ENCODE measurements at places on chromosomes 5 and 9.

DNA sequence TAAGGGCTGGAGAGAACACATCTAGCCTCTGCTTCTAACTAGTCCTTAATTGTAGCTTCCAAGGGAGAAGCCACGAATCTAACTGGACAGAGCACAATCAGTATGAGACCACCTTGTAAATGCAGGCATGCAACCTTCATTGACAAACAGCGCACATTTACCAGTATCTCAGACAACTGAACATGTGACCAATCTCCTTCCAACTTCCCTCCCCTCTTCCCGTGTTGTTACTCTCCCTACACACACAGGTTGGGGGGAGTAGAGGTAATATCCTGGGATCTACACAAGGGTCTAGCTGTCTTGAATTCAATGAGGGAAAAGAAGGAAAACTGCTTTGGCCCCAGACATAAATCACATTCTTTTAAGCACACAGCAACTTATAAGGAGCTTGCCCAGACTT is 77.6 kb downstream of the LIFR start:
- DNase-seq: no peak

GRCh38 chr5:77211691-77212047 is 1.2 kb downstream of the PDE8B start:
- no peak for DNase-seq

- DNase-seq: no peak
Observed at GRCh38 chr9:126113176-126113575, 213.5 kb upstream of the MVB12B start.

DNA sequence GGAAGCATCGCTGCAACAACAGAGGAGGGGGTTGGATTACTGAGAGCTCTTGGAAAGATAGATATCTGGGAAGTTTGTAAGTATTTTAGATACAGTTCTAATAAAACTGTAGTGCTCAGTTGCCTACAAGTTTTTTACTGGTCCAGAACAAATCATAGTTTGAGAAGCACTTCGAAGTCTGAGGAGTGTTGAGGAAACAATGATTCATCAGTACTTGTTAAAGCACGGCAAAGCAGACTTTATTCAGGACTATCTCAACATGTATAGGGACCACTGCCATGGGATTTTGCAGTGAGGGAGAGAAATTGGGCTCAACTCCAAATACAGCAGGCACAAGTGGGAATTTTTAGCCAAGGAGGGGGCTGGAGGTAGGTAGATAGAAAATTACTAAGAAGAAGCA is 25.3 kb upstream of the RECK start:
- no peak for DNase-seq

DNA sequence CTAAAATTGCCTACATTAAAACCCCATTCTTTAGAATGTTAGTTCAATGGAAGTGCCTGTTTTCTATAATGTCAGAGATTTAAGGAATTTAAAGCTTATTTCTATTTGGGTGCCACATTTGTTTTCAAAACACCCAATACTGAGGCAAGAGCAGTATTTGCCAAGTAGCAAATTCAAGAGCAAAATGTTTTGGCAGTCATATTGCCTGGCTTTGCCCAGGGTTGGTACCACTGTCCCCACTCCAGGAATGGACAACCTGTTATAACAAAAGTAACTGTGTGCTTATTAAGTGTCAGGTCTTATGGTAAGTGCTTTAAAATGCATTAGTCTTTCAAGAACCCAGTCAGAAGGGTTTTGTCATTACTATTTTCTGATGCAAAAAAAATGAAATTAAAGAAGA is 19.3 kb downstream of the ITGA1 start:
- DNase-seq: no peak

DNA sequence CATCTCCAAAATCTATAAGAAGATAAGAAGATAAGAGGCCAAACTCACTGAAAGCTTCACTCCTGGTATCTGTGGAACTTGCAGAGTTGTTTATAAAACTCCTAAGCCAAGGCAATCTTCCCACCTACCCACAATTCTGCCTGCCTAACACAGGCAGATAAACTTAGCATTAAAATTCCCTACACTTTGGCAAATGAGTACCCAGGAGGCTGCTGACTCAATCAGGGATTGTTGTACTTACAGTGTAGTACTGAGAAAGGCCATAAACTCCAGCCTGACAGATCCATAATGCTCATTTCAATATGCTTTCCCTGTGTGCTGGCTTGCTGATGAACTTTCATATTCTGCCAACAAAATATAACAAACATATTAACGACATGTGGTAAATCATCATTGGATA is 725.2 kb downstream of the BRINP1 start:
- no peak for DNase-seq

GRCh38 chr9:87181670-87182069 is 234.4 kb upstream of the GAS1 start:
- DNase-seq: no peak

- DNase-seq: peak; percentile 32
Observed at GRCh38 chr5:78537821-78538220, 110.8 kb downstream of the LHFPL2 start.

DNA sequence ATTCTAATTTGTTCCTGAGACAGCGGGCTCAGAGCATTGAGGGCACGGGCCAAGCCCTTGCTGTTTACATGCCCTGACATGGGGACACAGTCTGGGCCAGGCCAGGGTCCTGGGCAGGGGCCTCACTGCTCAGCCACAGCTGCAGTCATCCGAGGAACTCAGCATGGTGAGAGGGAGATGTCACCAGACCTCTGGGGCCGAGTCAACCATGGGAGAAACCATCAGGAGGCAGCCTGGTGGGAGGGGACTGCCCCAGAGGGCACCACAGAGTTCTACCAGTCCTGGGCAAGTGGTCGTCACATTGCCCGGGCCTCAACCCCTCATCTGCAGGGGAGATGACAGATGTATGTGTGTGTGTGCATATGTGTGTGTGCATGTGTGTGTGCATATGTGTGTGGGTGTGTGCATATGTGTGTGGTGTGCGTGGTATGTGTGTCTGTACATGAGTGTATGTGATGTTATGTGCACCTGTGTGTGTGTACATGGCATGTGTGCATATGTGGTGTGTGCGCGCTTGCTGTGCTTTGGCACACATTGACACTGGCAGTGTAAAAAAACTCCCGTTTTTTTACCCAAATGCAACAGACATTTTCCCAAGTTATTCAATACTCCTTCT is 42.4 kb upstream of the TMEM250 start:
- DNase-seq: no peak

DNA sequence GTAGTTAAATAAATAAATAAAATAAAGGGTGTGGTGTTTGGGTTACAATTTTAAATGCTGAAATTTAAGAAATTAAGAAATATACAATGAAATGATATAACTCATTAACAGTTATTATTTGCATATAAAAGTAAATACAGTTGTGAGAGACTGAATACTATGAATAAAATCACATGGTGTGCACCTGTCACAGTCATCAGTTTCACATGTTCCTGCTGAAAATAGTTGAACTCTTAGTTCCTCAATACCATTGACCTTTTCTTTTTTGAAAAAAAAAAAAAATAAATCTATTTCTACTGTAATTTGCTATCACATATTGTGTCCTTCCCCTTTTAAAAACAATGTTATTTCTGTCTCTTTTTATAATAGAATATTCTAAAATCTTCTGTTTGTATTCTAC is 130.9 kb upstream of the CHD1 start:
- DNase-seq: no peak

DNA sequence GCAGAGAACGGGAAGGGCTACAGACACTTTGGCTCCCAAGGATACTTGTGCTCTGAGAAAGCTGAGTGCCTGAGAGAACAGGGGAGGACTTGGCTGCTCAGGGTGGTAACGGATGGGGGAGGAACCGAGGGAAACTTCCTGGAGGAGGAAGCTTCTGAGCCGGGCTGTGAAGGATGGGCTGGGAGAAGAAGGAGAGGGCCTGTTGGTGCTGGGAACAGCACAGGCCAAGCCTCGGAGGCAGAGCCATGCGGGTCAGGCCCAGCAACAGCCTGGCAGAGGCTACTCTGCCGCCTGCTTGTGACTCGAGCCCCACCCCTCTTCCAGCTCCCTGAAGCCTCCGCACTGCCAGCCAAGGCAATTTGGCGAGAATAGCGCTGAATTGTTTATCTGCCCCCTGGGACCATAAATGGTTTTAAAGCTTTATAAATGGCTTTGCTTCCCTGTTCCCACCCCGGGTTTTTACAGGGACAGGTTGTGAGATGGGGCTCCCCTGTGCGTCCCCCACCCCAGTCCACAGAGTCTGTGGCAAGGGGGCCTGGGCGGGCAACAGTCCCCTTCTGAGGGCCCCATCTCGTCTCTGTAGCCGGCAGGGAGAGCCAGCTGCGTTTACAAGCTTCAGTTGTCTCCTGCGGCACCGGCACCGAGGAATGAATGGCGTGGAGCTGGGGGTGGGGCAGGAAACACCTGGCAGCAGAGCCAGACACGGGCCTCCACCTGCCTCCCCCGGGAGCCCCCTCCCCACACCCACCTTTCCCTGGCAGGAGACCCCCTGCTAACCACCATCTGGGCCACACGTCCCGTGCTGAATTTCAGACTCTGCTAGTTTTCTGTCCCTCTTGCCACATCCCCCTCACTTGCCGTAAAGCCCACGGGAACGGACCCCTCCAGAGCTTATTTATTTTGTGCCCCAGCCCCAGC is 24.4 kb downstream of the FAM163B start:
- no peak for DNase-seq

GRCh38 chr9:137030006-137030405 is 1.9 kb downstream of the FUT7 start:
- no peak for DNase-seq

DNA sequence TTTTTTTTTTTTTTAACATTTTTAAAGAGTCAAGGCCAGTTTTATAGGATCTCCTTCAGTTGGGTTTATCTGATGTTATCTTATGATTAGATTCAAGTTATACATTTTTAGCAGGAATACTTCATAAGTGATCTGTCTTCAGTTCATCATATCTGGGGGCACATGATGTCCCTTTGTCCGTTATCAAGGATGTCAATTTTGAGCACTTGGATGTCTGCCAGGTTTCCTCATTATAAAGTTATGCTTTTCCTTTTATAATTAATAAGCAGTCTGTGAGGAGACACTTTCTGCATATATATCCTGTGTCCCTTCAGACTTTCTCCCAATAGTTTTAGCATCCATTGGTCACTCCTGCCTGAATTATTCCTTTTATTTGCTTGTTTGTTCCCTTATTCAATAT is 11.8 kb downstream of the HDHD3 start:
- DNase-seq: no peak
